CD4-positive, alpha-beta memory T cell (primary cell): ENCODE measurements at places on chromosomes 12 and 14.

DNA sequence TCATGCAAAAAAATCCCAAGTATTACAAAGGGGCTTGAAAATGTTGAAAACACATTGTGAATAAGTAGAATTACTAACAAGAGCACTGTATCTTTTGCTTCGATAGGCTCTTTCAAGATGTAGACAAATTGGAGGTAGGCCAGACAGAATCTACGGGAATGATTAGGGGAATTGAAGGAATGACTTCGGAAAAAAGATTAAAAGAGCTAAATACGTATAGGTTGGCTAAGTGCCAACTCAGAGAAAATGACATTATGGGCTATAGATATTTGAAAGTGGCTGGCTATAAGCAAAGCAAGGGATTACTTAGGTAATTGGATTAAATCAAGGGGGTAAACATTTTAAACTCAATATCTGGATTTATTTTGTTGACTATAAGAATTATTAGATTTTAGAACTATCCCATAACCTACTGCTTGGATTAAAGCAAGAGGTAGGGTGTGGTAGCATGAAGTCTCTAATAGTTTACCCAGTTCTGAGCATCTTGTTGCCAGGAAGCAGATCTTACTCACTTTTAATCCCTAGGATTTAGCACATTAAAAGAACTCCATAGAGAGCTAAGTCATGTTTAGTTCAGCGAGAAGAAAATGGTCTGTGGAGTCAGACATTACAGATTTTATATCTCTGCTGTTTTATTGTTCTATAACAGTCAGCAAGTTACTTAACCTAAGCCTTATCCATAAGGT lies 489.8 kb downstream of the DIO2 start:
- DNase-seq = no peak

- no peak for DNase-seq
Observed at GRCh38 chr14:103801459-103801858, 45.9 kb downstream of the PPP1R13B start.

DNA sequence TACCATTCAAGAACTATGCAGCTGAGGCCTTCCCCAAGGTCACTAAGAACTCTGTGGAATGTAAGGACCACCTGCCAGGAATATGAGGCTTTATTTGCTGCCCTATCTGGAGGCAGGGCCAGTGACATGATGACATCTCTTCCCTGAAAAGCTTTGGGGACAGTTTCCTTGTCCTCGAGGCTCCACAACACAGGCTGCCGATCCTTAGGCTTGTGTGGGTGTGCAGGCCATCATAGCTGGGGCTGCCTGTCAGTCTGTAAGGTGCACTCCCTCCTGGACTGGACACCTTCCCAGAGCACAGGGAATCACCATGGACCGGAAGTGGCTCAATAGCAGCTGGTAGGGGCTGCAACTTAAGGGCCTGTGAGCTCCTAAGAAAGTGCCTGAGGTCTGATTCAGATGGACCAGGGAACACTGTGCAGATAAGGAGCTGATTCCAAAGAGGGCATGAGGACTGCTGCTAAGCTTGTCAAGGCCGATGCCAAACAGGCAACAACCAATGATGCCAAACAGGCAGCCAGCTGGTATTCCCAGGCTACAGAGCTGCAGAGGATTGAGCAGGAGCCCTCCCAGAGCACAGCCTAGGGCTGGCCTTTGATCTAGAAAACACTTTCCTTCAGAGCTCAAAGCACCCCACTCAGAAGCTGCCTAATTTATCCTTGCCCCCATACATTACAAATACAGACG lies 84.3 kb downstream of the CRACR2A start:
- DNase-seq = no peak

DNA sequence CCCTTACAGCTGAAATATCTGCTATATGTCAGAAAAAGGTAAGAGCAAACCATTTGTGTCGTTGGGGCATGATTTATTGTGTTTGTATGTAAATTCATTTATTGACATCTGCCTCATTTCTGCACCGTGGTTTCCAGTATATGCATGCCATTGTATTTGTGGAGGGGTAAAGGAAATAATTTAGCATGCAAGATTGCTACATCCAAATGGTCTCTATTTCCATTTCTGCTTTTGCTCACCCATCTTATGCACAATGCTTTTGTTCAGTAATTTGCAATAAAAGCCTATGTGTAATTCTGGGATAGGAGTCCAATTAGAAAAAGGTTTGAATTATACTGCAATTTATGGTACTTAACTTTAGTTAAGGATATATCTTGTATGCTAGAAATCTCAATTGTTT lies 101.8 kb downstream of the UNC79 start:
- DNase-seq = no peak

DNA sequence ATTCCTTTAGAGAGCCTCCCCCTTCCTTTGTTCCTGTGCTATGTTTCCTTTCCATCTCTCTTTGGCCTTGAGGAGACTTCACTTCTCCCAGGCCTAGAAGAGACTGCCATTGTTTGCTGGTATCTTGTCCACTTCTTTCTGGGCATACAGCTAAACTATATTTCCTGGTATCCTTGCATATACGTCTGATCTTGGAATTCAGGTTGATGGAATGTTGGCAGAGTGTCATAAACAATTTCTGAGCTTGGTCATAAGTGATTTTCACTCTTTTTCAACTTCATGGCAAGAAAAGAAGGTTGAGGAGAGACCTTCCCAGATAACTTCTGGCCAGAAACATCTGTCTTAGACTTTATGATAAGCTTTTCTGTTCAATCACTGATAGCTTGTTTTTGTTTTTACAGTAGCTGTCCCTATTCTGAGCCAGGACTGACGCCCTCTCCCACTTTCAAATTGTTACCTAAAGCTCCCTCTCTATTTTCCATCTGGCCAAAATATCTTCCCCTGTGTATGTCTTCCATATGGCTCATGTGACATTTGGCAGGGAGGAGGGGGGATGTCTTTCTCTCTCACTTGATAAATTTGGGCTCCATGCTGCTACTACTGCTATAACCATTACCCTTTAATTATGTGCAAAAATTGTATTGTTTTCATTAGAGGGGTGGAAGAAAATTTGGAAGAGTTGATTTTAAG lies 457.0 kb downstream of the ADAMTS20 start:
- no peak for DNase-seq
